ENCODE measurements at places on chromosomes 12 and 14.

GRCh38 chr12:32891956-32892355 lies 4.6 kb downstream of the PKP2 start:
- no peak for DNase-seq

DNA sequence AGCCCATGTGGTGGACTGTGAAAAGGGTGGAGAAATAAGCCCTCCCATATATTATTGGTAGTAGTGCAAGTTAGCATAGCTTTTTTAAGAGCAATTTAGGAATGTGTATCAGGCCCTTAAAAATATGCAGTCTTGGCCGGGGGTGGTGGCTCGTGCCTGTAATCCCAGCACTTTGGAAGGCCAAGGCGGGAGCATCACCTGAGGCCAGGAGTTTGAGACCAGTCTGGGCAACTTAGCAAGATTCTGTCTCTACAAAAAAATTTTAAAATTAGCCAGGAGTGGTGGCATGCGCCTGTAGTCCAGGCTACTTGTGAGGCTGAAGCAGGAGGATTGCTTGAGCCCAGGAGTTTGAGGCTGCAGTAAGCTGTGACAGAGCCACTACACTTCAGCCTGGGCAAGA lies 64.2 kb upstream of the BCAT1 start:
- no peak for DNase-seq

- no peak for DNase-seq
These were observed 77.0 kb downstream of the SEC23A start for GRCh38 chr14:39025810-39026627.

GRCh38 chr14:68458840-68459469 lies 333.9 kb downstream of the ZFP36L1 start:
- no peak for DNase-seq

GRCh38 chr12:101939856-101940265 lies 62.5 kb downstream of the DRAM1 start:
- DNase-seq: peak; percentile 64

DNA sequence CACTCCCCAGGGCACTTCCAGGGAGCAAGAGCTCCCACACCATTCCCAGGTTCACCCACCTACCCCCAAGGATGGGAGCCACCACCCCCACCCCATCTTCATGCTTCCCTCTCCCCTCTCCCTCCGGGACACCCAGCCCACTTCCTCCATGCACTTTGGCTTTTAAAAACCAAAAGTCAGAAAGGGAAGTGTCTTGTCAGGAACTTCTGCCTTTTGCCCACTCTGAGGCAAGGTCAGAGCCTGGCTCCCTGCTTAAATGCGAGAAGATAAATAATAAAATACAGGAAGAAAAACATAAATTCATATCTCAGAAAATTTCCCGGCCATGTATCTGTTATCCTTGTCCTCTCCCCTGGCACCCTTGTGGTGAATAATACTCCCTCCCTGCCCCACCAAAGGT lies 81.6 kb downstream of the PTGER2 start:
- DNase-seq: no peak

DNA sequence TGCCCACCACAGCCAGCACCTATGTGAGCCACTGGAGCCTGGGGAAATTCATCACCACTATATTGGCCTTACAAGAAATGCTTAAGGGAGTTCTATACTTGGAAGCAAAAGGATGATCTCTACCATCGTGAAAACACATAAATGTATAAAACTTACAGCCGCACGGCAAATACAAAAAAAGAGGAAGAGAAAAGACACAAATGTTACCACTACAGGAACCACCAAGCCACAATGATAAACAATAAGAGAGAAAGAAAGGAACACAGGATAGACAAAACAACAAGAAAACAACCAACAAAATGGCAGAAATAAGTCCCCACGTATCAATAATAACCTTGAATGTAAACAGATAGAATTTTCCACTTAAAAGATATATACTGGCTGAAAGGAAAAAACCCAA lies 267.5 kb downstream of the TMEM121 start:
- DNase-seq: no peak

DNA sequence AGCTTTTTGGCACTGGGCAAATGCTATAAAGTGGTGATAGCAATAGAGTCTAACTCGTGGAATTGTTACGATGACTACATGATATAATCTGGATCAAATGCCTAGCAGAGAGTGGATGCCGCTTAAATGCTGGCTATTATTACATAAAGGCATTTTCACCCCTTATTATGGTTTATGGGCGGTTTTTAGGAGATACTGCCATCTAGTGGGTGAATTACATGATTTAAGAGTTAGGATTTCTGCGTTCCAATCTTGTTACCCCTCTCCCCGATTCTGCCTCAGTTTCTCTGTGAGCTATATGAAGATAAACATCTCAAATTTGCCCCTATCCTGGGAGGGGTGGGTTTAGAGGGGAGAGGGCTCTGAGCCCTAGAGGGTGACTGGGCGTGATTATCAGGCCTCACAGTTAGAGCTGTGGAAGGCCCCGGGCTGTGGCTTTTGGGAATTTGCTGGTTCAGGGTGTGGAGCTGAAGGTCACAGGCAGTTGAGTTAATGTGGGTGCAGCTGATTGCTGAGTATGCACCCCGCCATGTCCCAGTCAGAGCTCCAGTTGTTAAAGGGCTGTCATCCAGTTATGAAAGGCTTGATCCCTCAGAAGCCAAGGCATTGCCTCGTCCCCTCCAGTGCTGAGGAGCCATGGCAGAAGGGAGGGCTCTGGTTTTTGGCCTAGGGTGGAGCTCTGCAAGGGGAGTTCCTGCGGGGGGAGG lies 14.4 kb downstream of the CLSTN3 start:
- no peak for DNase-seq

DNA sequence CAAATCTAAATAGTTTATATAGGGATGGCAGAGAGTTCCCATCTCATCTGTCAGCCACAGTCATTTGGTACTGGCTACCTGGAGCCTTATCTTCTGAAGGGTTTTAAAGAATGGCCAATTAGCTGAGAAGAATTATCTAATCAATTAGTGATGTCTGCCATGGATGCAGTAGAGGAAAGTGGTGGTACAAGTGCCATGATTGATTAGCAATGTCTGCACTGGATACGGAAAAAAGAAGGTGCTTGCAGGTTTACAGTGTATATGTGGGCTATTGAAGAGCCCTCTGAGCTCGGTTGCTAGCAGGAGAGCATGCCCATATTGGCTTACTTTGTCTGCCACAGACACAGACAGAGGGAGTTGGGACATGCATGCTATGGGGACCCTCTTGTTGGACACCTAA lies 7.9 kb upstream of the OAS2 start:
- no peak for DNase-seq

- DNase-seq: no peak
These were observed 68.9 kb downstream of the DAD1 start for GRCh38 chr14:22519877-22520685.

GRCh38 chr14:56334458-56334857 lies 216.2 kb downstream of the PELI2 start:
- no peak for DNase-seq

- no peak for DNase-seq
These were observed 25.9 kb upstream of the DHRS2 start for GRCh38 chr14:23610090-23610814.

Data from right forelimb (tissue), 1 donor.